ENCODE measurements at places on chromosomes 5 and 9. TPM values are rescaled to one million over a fixed set of nuclear protein-coding genes. Genes with fewer than 3 reads are reported as not detected.

The CCNO gene
- 43.2 TPM for total RNA-seq

The TPRN gene
- total RNA-seq: 2.8 TPM

The SPAG8 gene
- not detected for total RNA-seq

The FOXD4L5 gene
- not detected for total RNA-seq

GRCh38 chr5:87774804-87775203, 362.1 kb upstream of the CCNH start:
- H3K36me3 ChIP-seq: no peaks in the 10 kb centered on the region
- H3K4me1 ChIP-seq: no peaks in the 10 kb centered on the region
- H3K4me3 ChIP-seq: no peak overlapping the region
- DNase-seq: no peak

GRCh38 chr5:88672644-88673252, 210.2 kb downstream of the MEF2C start:
- H3K4me3 ChIP-seq: no peak overlapping the region
- no peak for DNase-seq
- peaks cover 4% of the 10 kb centered on the region for H3K4me1 ChIP-seq
- peaks cover 56% of the 10 kb centered on the region for H3K27me3 ChIP-seq

Measured in ascending aorta (tissue), 2 donors.